H9 (cell line): ENCODE measurements at places on chromosomes 2 and 18. TPM values are rescaled to one million over a fixed set of nuclear protein-coding genes. Genes with fewer than 3 reads are reported as not detected.

Gene UGT1A5
- total RNA-seq = not detected in 2 replicates

GRCh38 chr2:70460333-70460732 is 93.3 kb downstream of the TGFA start:
- H3K27ac ChIP-seq = no peak overlapping the region
- peaks cover 3% of the 10 kb centered on the region; the same call in 1 of the 2 replicates for H3K4me1 ChIP-seq
- peak; percentile 69 for DNase-seq
- H3K27me3 ChIP-seq = no peaks in the 10 kb centered on the region
- H3K4me3 ChIP-seq = no peak overlapping the region

- H3K4me3 ChIP-seq = no peak overlapping the region
- DNase-seq = no peak
- no peaks in the 10 kb centered on the region; the same call in 1 of the 2 replicates for H3K4me1 ChIP-seq
- H3K36me3 ChIP-seq = no peaks in the 10 kb centered on the region
- H3K27ac ChIP-seq = no peak overlapping the region
Observed at GRCh38 chr2:157897106-157897971, 21.2 kb upstream of the ACVR1 start.

GRCh38 chr2:239660390-239661230 is 259.8 kb upstream of the HDAC4 start:
- no peak for DNase-seq
- H3K4me1 ChIP-seq = no peaks in the 10 kb centered on the region
- no peaks in the 10 kb centered on the region for H3K27me3 ChIP-seq
- H3K27ac ChIP-seq = no peak overlapping the region
- no peaks in the 10 kb centered on the region for H3K36me3 ChIP-seq
- no peak overlapping the region for H3K4me3 ChIP-seq

DNA sequence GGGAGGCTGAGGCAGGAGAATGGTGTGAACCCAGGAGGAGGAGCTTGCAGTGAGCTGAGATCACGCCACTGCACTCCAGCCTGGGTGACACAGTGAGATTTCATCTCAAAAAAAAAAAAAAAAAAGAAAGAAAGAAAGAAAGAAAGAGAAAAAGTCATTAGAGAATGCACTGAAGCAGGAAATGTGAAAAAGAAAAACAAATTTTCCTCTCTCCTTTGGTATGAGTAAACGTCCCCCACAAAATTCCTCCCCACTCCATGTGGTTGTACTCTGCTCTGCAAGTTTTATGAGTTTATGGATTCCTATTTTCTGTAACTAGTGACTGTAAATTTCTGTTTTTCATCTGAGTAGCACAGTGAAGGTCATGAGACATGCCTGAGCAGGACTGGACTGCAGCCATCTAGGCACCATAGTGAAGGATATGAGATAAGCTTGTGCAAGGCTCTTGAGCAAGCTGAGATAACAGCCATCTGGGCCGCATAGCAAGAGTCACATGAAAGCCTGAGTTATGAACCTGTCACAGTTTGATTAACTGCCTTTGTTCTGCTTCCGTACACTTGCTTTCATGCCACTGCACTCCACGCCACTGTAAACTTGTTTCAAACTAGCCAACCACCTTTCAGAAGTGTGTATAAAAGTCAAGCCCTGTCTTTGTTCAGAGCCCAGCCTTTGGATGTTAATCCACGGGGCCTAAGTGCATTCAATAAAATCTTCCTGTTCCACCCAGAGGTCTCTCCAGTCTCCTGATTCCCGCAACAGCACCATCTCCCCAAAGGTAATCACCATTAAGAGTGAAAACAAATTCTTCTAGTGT is 50.2 kb downstream of the SKA1 start:
- no peak overlapping the region for H3K27ac ChIP-seq
- DNase-seq = no peak
- H3K36me3 ChIP-seq = peaks cover 7% of the 10 kb centered on the region
- no peaks in the 10 kb centered on the region for H3K4me1 ChIP-seq
- no peak overlapping the region for H3K4me3 ChIP-seq

DNA sequence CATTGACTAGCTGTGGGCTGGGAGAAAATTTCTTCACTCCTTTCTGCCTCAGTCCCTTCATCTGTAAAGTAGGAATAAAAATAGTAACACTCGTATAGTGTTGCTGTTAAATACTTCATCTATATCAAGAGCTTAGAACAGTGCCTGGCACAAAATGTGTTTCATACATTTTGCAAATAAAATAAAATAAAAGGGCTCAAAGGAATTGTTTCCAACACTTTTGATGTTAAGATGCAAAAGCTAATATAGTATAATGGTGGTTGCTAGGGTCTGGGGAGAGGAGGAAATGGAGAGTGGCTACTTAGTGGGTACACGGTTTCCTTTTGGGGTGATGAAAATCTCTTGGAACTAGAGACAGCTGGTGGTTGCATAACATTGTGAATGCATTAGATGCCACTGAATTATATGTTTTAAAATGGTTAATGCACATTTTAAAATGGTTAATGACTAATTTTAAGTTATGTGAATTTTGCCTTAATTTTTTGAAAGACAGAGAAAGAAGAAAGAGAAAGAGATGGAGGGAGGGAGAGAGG is 542.1 kb upstream of the ID2 start:
- no peaks in the 10 kb centered on the region for H3K36me3 ChIP-seq
- H3K4me1 ChIP-seq = no peaks in the 10 kb centered on the region
- H3K27ac ChIP-seq = no peak overlapping the region
- no peaks in the 10 kb centered on the region for H3K27me3 ChIP-seq

GRCh38 chr2:160063271-160063670 is 856 bp upstream of the PLA2R1 start:
- H3K4me1 ChIP-seq = no peaks in the 10 kb centered on the region; the same call in 1 of the 2 replicates
- H3K36me3 ChIP-seq = peaks cover 29% of the 10 kb centered on the region
- peak; percentile 30 for DNase-seq
- H3K4me3 ChIP-seq = peak overlapping the region; percentile 80
- no peaks in the 10 kb centered on the region; the same call in 1 of the 2 replicates for H3K27me3 ChIP-seq

- no peak for DNase-seq
- H3K27ac ChIP-seq = no peak overlapping the region
- no peaks in the 10 kb centered on the region for H3K27me3 ChIP-seq
- 0 out of 2 replicates have a peak, but pooled peaks cover 2% of the 10 kb centered on the region for H3K36me3 ChIP-seq
Observed at GRCh38 chr2:197782126-197782525, 3.0 kb downstream of the BOLL start.

- no peaks in the 10 kb centered on the region for H3K4me1 ChIP-seq
- no peak overlapping the region for H3K27ac ChIP-seq
- no peaks in the 10 kb centered on the region; the same call in 2 of the 3 replicates for H3K36me3 ChIP-seq
- H3K4me3 ChIP-seq = peak overlapping the region; percentile 92
- H3K27me3 ChIP-seq = no peaks in the 10 kb centered on the region
- no peak for DNase-seq
Observed at GRCh38 chr18:23504720-23505119, 1.4 kb downstream of the RMC1 start.

- H3K36me3 ChIP-seq = peaks cover 91% of the 10 kb centered on the region
- H3K4me3 ChIP-seq = no peak overlapping the region
- no peaks in the 10 kb centered on the region for H3K27me3 ChIP-seq
- no peaks in the 10 kb centered on the region for H3K4me1 ChIP-seq
- DNase-seq = no peak
- H3K27ac ChIP-seq = no peak overlapping the region
Observed at GRCh38 chr2:241340631-241341163, 15.4 kb upstream of the FARP2 start.

Gene KCNJ3
- total RNA-seq = 0.11 TPM in 1 of 2 replicates, not detected in the other

Gene DNPEP
- total RNA-seq = 60.9 and 63.5 TPM in 2 replicates

GRCh38 chr2:226151157-226151556 is 648.5 kb downstream of the IRS1 start:
- no peak for DNase-seq
- no peak overlapping the region for H3K27ac ChIP-seq
- no peak overlapping the region for H3K4me3 ChIP-seq
- no peaks in the 10 kb centered on the region for H3K27me3 ChIP-seq
- H3K4me1 ChIP-seq = 0 out of 2 replicates have a peak, but pooled peaks cover 3% of the 10 kb centered on the region

Gene ELAC1
- 5.0 and 5.7 TPM in 2 replicates for total RNA-seq

Gene LCT
- total RNA-seq = 0.04 TPM in 2 replicates

DNA sequence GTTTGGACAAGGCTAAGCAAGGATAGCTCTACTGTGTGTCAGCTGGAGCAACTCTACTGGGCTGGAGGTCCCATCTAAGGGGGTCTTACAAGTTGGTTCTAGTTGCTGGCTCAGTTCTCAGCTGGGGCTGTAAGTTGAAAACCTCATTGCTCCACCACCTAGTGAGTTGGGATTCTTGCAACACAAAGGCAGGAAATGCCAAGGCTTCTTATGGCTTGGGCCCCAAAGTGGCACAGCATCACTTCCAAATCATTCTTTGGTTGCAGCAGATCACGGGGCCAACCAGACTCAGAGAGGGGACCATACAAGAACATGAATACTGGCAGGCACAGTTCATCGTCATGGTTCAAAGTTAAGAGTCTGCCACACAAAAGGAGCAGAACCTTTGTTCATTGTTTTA is 332.7 kb downstream of the LRRTM1 start:
- peaks cover 15% of the 10 kb centered on the region; the same call in 1 of the 2 replicates for H3K4me1 ChIP-seq
- peak; percentile 57 for DNase-seq
- H3K36me3 ChIP-seq = peaks cover 6% of the 10 kb centered on the region; the same call in 1 of the 2 replicates
- no peaks in the 10 kb centered on the region for H3K27me3 ChIP-seq
- no peak overlapping the region for H3K27ac ChIP-seq

- H3K27me3 ChIP-seq = no peaks in the 10 kb centered on the region
- no peak overlapping the region for H3K4me3 ChIP-seq
- DNase-seq = no peak
- no peaks in the 10 kb centered on the region for H3K36me3 ChIP-seq
- no peak overlapping the region for H3K27ac ChIP-seq
Observed at GRCh38 chr2:152814475-152815030, 96.1 kb downstream of the ARL6IP6 start.

DNA sequence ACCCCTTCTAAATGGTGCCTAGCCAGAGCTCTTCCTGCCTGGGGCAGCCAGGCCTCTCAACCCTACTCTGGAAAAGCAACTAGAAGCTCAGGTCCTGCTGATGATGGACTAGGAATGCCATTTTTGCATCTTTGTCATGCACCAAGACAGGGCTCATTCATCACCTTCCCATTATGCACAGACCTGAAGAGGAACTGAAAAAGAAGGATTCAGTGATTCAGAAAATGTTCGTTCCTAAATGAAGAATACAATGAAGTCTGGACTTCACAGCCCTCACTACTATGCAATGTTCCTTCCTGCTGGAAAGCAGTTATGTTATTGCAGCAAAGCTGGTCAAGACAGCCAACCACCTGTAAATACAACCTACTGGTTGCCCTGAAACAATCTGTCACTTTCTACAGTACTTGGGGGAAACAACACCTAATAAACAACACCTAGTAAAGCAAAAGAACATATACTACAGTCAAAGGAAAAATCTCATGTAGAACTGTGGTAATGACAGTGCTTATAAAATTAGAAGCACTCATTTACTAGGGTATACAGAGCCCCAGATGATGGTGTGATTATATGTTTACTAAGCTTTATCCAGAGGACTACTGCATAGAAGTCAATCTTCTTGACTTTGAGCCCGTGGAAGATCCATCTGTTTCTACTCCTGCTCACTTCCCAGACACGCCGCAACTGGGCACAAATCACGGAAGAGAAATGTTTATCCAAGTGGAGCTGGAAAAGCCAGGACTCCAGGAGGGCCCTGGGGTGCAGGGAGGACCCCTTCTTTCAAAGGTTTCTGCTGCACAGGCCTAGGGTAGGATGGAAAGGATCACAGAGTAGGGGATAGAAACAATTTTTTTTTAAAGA is 103.1 kb upstream of the THOC1 start:
- H3K27ac ChIP-seq = no peak overlapping the region
- H3K27me3 ChIP-seq = no peaks in the 10 kb centered on the region
- H3K36me3 ChIP-seq = no peaks in the 10 kb centered on the region

Gene PDCL3
- total RNA-seq = 39.4 and 43.3 TPM in 2 replicates
